Endothelial cell (in vitro differentiated cells): ENCODE measurements at places on chromosomes 5 and 9.

DNA sequence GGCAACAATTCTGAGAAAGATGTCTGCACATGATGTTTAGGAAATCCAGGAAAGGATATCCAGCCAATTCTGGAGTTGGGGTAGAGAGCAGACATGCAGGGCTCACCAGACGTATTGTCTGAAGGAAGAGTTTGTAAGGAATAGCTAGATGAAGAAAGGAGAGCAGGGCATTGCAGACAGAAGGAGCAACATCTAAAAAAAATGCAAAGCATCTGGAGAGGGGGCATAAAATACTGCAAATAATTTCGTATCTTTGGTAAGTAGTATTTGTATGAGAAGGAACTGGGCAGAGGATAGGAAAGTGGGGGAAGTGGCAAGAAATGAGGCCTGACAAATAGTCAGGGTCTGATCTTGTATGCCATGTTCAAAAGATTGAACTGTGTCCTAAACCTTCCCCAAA is 74.8 kb downstream of the MACIR start:
- no peak for DNase-seq

GRCh38 chr5:146192571-146193043 is 10.2 kb upstream of the LARS1 start:
- no peak for DNase-seq

DNA sequence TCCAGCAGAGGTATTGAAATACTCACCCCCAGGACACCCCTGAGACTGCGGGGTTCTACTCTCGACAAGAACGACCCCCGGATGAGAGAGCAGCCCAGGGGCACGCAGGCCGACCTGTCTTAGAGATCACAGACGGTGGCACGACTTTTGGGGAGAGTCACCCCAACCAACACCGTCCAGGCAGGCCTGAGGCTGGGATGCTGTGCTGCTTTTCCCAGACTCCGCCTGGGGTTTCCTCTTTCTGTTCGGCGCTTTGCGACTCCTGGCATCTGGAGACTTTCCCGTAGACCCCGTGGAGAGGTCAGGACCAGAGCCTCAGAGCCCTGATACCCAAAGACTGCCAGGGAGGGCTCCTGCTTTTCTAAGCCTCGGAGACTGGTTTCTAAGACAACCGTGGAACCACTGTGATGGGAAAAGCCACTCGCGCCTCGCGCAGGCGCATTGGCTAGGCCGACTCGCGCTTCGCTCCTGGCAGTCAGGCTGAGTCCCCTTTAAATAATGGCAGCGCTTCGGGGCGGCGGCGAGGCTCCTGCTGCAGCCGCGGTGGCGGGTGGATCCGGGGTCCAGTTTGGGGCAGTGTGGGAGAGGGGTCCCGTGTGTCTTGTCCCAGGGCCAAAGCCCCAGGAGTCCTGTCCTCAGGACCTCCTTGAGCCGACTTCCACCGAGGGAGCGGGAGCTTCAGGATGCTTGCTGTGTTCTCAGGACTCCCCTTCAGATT is 484.0 kb downstream of the SPATA31A7 start:
- no peak for DNase-seq

- no peak for DNase-seq
These were observed 101.8 kb downstream of the CAMSAP1 start for GRCh38 chr9:135805422-135806022.

DNA sequence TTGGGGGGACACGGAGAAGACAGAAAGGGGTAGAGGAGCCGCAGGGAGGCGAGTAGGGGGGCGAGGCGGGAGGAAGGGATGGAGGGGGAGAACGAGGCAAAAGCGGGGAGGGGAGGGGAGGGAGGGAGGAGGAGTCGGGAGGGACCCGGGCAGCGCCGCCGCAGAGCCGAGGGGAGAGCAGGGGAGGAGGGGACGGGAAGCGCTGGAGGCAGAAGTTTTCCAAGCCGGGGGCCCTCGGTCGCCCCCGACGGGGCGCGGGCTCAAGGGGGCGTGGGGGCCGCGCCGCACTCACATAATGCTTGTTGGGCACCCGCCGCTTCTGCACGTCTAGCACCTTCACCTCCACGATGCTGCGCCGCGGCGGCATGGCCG is 353 bp downstream of the SH3PXD2B start:
- DNase-seq: peak; percentile 62

DNA sequence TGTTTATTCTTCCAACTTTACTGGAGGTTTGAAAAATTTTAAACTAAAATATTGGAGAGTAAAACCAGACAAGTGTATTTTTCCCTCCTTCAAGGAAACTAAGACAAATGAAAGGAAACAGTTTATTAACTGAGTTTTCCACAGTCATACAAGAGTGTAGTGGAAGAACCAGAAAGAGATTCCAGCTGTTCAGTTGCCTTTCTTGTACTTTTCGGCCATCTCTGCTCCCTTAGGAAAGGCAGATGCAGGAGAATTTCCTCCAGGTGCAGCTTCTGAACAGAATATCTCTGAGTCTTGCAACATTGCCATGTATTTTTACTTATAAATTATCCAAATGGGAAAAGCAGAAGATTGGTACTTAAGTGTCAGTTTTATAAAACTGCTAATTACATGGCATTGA is 217.1 kb downstream of the MAST4 start:
- DNase-seq: no peak

- no peak for DNase-seq
These were observed 376.6 kb downstream of the EFNA5 start for GRCh38 chr5:107294211-107294550.

- no peak for DNase-seq
These were observed 681 bp downstream of the CPLANE1 start for GRCh38 chr5:37248421-37248969.

DNA sequence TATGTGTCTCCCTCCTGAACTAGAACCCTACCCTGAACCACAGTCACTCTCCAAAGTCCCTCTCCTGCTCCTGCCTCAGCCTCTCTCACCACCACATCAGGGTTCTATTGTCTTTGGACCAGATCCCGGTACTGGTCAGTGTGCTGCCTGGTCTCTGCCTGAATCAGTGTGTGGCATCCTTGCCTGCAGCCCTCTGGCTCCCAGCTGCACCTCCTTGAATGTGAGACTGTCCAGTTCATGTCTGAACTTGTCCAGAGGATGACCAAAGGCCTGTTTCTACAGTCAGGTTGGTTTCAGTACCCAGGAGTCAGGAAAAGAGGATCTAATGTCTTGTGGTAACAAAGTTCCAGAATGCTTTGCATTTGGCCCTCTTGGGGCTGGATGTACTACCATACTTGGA is 76.8 kb upstream of the RANBP3L start:
- DNase-seq: no peak

DNA sequence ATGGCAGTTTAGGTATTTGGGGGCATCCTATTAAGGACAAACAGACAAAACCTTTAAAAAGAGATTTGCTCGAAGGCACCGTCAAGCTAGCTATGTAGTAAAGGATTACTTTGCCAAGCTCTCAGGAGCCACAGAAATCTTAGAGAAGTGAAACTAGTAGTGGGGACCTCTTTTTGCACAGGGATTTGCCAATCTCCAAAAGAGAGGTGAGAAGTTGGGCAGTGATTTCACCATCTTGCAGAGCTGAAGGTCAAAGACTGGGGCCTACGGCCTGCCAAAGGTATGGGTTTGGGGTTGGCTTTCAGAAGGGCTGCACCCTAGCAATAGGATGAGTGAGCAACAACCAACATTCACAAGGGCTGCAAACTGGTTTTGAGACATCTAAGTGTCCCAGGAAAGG is 1.6 kb upstream of the FCN1 start:
- DNase-seq: no peak

GRCh38 chr5:75552764-75553163 is 41.1 kb downstream of the POLK start:
- no peak for DNase-seq

GRCh38 chr9:84293001-84293798 is 47.4 kb downstream of the SLC28A3 start:
- DNase-seq: no peak

DNA sequence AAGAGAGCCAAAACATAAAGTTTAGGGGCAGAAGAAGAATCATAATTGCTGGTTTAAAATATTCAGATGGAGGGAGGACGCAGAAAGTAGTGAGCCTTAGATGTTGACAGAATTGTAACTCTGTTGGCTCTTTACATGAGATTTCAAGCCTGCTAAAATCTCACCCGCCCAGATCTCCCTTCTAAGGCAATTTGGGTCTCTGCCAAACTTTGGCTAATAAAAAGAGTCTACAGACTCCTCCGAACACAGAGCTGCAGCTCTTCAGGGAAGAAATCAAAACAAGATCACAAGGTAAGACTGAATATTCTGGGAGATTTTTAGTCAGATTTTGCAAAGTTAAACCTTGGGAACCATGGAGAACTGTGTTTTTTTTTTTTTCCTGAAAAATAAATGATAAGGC is at the start of gene IL33:
Gene IL33, plus strand, starts transcription at position 246 of the 400 bp plus-strand sequence. CDS start 25,888 bp downstream, outside the sequence.
- no peak for DNase-seq

GRCh38 chr5:1527533-1528205 is 3.9 kb upstream of the LPCAT1 start:
- DNase-seq: no peak

DNA sequence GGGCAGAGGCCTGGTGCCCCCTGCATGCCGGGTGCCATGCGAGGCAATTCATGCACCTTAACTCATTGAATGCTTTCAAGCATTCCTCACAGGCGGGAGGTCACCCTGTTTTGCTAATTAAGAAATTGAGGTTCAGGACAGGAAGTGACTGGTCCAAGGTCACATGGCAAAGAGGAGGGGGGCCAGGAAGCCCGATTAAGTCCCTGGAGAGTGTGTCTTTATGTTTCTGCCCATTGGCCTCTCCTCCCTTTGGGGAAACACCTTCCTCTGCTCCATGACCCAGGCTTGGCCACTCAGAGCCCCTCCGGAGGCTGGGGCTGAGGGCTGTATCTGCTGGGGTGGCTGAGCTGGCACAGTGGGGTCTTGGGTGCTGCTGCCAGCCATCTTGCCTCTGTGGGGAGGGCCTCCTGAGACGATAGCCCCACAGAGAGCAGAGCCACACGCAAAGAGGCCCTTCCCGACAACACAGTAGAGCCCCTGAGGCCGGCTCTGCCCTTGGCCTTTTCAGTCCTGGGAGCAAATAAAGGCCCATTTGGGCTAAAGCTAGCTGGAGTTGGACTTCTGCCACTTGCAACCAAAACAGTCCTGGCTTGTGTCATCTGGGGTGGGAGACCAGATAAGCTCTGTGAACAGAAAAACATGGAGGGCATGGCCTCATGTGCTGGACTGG is 90.8 kb upstream of the NEURL1B start:
- DNase-seq: no peak

GRCh38 chr9:36770025-36770424 is 197.3 kb downstream of the MELK start:
- DNase-seq: no peak

DNA sequence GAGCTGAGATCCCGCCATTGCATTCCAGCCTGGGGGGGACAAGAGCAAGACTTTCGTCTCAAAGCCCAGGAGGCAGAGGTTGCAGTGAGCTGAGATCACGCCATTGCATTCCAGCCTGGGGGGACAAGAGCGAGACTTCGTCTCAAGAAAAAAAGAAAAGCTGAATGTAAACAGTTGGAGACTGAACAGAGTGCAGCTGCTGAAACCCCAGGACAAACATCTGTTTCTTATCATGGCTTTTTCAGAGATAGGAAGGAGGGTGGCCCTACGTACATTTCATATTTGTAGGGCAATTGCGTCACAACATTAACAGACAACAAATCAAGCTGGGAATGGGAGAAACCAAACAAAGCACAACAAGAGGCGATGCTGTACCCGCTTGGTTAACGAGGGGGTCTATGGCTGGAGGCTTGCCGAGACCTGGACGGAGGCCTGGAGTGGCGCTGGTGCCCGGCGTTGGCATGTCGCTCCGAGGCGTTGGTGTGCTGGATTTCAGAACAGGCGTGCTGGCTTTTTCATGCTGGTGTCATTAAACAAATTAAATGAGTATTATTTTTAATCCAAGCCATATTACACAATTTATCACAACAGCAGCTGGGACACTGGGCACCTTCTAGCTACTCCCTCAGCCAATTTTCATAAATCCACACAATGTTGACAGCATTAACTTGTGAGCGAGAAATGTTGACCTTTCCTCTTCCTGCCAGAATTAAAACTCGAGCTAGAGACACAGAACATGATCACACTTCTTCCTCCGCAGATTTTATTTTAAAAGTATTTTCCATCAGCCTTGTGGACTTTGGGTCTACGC is 76.1 kb downstream of the TLE1 start:
- no peak for DNase-seq

- DNase-seq: no peak
These were observed 1.2 kb downstream of the PCDHGB4 start for GRCh38 chr5:141388661-141389060.

GRCh38 chr5:96901384-96901783 is 25.1 kb downstream of the ERAP2 start:
- DNase-seq: no peak

- DNase-seq: no peak
These were observed 41.6 kb upstream of the LCP2 start for GRCh38 chr5:170338933-170339779.

DNA sequence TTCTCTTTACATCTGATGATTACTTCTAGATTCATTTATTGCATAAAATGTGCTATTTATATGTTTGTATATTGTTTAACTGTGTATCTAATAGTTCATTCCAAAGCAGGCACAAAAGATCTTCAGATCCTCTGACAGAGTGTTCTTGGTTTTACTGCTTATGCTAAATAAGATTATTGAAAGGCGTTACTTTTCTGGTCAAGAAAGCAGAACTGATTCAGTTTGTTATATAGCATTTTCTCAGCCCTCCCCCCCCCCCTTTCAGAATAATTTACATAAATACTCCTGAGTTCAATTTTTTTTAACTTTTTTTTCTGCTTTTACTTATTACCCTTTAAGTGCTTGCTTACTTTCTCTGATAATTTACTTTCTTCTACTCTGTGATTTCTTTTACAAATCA is 15.4 kb downstream of the CDC42SE2 start:
- DNase-seq: no peak

GRCh38 chr9:134811673-134812342 is 68.8 kb upstream of the FCN2 start:
- DNase-seq: no peak

DNA sequence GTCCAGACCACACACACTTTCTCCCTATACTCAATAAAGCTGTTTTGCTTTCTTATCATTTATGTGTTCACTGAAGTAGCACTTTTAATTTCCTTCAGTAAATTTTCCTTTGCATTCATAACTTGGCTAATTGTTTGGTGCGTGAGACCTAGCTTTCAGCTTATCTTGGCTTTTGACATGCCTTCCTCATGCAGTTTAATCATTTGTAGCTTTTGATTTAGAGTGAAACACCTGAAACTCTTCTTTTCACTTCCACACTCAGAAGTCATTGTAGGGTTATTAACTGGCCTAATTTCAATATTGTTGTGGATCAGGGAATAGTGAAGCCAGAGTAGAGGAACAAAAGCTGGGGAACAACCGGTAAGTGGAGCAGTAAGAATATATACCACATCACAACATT is 114.7 kb downstream of the ST8SIA4 start:
- DNase-seq: no peak

- DNase-seq: no peak
These were observed 62.8 kb upstream of the CPEB4 start for GRCh38 chr5:173825215-173825865.

DNA sequence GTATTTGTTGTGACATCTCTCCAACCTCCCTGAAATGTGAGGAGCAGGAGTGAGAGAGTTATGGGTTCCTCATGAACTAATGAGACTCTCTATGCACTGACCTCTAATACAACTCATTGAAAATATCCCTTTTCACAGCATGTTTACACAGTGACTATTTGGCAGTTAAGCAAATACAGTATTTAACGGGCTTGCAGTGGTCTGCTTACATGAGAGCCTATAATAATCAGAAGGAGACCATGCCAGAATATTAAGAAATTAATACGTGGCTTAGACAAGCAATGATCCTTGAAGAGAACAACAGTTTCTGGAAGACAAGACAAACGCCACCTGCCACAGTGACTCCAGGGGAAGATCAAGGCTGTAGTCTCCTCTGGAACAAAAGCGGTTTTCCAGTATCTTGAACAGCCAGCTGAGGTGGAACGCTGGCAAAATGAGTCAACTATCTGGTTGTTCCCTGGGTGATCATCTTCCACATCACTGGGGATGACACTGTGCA is 424.5 kb downstream of the DMAC1 start:
- no peak for DNase-seq
